Islet precursor cell (in vitro differentiated cells): ENCODE measurements at places on chromosomes 5 and 9.

DNA sequence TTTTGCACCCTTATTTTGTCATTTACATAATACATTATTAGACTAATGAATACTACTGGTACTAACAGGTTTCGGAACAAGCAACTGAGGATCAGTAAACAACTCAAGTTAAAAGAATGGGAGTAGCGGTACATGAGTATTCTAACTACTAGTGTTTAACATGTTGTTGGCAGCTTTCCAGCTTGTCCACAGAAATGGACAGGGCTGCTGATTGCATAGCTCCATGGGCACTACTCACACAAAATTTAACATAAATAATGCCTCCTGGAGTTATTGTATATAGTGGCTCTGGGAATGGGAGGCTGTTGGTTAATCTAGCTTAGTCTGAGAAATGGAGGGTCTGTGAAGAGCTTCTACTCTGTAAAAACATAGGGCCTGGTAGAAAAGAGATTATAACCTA, 6.7 kb downstream of the NCBP1 start:
- no peak for DNase-seq

GRCh38 chr5:82735160-82735789, 341.9 kb downstream of the TMEM167A start:
- DNase-seq, result no peak

- no peak for DNase-seq
Measured at GRCh38 chr9:36399980-36400331, at the start of gene RNF38. Gene RNF38, minus strand, starts transcription at chr9:36400269. Its CDS starts 161 bp downstream, at chr9:36400108.

- no peak for DNase-seq
Measured at GRCh38 chr5:94505327-94506068, 112.9 kb downstream of the KIAA0825 start.

DNA sequence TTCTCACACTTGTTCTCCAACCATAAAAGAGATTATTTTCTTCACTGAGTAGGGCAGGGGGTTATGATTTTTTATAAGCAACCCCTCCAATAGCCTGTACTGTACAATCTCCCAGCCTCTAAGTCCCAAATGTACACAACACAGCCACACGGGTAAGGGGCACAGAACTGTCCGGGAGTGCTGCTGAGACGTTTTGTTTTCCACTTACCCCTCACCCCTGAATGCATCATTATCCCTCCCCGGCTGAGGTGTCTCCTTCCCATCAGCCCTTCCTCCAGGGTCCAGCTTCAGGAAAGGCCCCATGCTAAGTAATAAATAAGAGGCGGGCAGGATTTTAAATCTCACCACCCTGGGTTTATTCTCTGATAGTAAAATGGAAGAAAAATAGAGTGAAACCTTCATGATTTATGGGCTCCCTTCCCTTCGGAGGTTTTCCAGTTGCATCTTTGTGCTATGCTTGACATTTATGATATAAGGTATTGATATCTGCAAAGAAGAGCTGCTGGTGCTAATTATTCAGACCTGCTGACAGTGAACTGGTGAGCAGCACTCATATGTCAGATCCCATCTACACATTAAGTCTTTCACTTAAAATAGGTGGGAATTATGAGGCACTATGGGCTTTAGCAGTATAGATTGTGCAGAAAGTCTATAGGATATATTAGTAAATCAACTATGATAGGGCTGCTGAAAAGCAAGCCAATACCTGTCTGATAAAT, 67.2 kb upstream of the MEGF10 start:
- DNase-seq, result no peak

DNA sequence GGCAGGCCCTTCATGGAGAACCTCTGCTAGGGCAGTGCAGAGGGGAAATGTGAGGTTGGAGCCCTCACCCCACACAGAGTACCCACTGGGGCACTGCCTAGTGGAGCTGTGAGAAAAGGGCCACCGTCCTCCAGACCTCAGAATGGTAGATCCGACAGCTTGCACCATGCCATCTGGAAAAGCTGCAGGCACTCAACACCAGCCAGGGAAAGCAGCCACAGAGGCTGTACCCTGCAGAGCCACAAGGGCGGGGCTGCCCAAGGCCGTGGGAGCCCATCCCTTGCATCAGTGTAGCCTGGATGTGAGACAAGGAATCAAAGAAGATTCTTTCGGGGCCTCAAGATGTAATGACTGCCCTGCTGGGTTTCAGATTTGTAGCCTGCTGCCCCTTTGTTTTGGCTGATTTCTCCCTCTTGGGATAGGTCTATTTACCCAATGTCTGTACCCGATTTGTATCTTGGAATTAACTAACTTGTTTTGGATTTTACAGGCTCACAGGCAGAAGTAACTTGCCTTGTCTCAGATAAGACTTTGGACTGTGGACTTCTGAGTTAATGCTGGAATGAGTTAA, 16.6 kb upstream of the ZDHHC11 start:
- DNase-seq, result no peak

GRCh38 chr5:143494162-143494561, 90.7 kb upstream of the NR3C1 start:
- DNase-seq, result no peak

DNA sequence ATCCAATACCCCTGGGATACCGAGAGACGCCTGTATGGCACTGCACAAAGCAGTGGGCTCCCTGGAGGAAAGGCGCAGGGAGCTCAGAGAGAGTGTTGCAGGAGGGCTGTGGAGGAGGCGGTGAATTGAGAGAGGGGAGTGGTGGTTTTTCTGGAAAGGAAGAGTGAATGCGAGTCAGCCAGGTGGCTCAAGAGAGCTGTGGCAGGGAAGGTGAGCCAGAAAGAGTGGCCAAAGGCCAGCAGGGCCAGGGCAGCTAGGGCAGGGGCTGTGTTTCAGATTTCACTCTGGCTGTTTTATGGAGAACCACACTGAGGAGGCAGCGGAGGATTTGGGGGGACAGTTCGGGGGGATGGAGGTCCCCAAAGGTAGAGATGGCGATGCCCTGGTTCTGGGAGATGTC, 13.0 kb upstream of the DAB2IP start:
- DNase-seq, result no peak

GRCh38 chr9:131179561-131180219, 54.3 kb downstream of the NUP214 start:
- peak; percentile 71 for DNase-seq

GRCh38 chr5:26757941-26758340, 280.4 kb downstream of the CDH9 start:
- no peak for DNase-seq

- no peak for DNase-seq
Measured at GRCh38 chr9:129011761-129012181, 16.4 kb downstream of the SH3GLB2 start.

- no peak for DNase-seq
Measured at GRCh38 chr9:80516679-80517078, 944.9 kb downstream of the TLE4 start.

DNA sequence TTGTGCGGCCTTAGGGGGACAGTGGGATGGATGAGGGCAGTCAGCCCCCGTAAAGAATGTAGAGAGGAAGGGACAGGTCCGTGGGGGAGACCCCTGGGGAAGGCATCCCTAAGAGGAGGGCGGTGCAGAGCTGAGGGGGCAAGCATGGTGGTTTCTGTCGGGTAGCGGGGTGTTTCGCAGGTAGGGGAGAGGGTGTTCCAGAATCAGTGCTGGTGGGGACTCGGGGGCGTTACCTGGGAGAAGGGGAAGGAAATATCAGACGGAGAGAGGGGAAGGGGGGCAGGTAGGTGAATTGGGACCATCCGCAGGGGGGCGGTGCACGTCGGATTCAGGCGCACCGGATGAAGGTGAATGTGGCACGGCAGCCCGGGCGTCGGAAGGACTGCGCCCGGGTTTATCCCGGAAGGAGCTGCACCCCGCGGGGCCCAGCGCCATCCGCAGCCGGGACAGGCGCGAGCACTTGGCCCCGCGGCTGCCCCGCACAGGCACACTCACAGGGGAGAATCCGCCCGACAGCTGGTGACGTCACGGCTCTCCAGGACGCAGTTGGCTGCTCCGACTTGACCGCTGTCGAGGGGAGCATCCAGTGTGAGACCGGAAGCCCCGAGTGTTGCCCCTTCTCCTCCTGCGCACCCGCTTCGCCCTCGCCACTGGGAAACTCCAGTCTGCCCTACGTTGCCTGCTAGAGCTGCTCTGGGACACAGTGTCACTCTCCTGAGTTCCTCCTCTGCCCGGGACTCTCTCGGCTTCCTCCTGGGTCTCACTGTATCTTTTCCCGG, 1.3 kb downstream of the CD72 start:
- peak; percentile 79 for DNase-seq

- no peak for DNase-seq
Measured at GRCh38 chr9:72139226-72139625, 10.0 kb upstream of the GDA start.

DNA sequence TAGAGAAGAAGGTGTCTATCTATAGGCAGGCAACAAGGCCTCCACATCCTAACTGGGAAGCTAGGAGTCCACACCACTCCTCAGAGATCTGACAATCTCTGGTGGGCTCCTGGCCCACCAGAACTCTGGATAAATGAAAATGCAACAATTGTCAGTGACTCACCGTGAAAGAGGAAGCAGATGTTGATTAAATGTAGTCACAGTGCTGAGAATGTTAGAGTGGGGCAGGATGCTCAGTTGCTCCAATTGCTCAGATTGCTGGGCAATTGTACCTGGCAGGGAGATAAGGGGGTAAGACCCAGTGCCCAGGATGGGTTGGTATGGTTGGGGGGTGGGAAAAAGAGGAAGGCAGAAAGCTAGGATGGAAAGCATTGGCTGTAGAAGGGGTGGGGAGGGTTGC, 4.3 kb downstream of the CCL19 start:
- DNase-seq, result no peak

DNA sequence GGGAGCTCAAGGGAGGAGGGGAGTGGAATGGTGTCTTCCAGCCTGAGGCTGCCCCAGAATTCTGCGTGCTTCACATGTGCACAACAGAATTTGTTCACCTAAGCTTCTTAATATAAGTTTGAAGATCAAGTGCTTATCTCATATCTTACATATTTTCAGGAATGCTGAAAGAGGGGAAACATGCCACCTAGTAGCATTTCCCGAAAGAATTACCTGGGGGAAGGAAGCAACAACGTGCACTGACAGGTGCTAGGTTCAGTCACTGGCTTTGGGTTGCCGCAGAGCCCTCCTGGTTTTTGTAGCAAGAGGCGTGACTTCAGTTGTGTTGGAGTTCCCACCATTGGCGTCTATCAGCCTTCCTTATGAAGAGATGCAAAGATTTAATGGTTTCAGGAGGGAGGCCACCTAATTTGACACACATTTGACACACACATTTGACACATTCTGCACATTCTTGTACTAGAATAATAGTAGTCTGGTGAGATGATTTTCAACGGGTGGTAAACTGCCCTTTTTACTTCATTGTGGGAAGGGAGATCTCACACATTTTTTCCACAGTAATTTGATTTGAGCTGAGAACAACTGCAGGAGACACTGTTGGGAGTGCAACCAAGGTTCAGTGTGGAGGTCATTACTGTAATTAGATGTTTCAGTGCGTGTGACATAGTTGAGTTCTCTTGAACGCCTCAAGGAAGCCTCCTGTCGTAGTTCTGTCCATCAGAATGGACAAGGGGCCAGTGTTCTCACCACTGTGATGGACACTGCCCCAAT, 481.3 kb downstream of the CCDC171 start:
- no peak for DNase-seq

- no peak for DNase-seq
Measured at GRCh38 chr9:129337336-129338140, 159.5 kb upstream of the IER5L start.

DNA sequence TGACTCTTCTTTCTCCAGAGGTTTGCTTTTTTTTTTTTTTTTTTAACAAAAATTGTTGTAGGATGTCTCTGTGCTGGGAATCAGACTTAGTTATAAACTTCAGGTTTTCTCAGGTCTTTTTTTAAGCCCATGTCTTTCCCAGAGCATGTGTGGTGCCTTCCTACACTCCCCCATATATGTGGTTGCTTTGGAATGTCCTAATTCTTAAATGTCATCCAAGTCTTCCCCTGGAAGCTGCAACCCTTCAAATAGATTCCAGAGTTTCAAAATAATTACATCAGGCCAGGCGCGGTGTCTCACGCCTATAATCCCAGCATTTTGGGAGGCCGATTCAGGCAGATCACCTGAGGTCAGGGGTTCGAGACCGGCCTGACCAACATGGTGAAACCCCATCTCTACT, 73.2 kb upstream of the FAM120A start:
- no peak for DNase-seq

DNA sequence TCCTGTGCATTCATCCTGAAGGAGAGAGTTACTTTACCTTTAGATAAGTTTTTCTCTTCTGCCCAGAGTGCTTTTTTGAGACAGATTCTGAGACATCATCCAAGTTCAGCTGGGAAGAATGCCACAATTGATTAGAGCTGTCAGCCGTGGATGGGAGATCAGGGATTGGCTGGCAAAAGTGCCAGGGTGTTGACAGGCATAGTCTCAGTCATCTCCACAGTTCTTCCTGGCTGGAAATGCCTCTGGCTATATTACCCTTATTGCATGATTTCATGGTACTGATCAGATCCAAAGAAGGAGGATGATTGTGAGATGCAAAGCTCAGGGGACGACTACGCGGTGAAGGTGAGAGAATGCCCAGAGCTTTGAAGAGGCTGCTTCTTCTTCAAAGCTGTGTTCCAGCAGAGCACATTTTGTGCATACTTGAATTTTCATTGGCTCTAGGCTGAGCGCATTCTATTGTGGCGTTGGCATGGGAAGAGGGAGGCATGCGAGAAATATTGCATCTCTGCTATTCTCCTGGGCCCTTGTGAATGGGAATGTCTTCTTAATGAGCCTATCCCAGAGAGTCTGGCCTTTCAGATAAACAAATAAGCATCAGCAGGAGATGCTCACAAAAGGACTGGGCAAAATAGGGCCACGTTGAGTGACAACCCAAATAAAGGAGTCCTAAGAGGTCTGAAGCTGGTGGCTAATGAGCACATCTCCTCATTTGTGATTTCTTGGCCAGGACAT, 82.1 kb downstream of the GRIA1 start:
- DNase-seq, result no peak
